ENCODE measurements at places on chromosomes 13 and 19. TPM values are rescaled to one million over a fixed set of nuclear protein-coding genes. Genes with fewer than 3 reads are reported as not detected.

RUVBL2 gene
- polyA plus RNA-seq = 48.6 TPM

FUT2 gene
- polyA plus RNA-seq = 0.11 TPM

CLDN10 gene
- not detected for polyA plus RNA-seq

TPTE2 gene
- polyA plus RNA-seq = not detected

SMIM44 gene
- not detected for polyA plus RNA-seq

NLRP9 gene
- not detected for polyA plus RNA-seq

ZNRF4 gene
- not detected for polyA plus RNA-seq

TMEM143 gene
- polyA plus RNA-seq = 3.8 TPM

IGFLR1 gene
- polyA plus RNA-seq = 93.9 TPM

CAPN12 gene
- 9.9 TPM for polyA plus RNA-seq

HRC gene
- polyA plus RNA-seq = not detected

FARP1 gene
- polyA plus RNA-seq = 0.26 TPM

ZNF569 gene
- polyA plus RNA-seq = 2.3 TPM

NECTIN2 gene
- not detected for polyA plus RNA-seq

IL11 gene
- not detected for polyA plus RNA-seq

DHDH gene
- 1.2 TPM for polyA plus RNA-seq

SOX1 gene
- not detected for polyA plus RNA-seq

PTOV1 gene
- 57.9 TPM for polyA plus RNA-seq

DNAAF3 gene
- polyA plus RNA-seq = 0.93 TPM

IZUMO2 gene
- not detected for polyA plus RNA-seq

FUT1 gene
- polyA plus RNA-seq = 0.11 TPM

SMAD9 gene
- polyA plus RNA-seq = 0.10 TPM

ZNF223 gene
- 2.2 TPM for polyA plus RNA-seq

TRPM4 gene
- not detected for polyA plus RNA-seq

CGB7 gene
- not detected for polyA plus RNA-seq

ZNF653 gene
- 2.0 TPM for polyA plus RNA-seq

VSTM1 gene
- polyA plus RNA-seq = not detected

ZNF700 gene
- 5.6 TPM for polyA plus RNA-seq

UTP14C gene
- polyA plus RNA-seq = 1.9 TPM

SGCG gene
- polyA plus RNA-seq = not detected
